ENCODE measurements at places on chromosomes 13 and 19. TPM values are rescaled to one million over a fixed set of nuclear protein-coding genes. Genes with fewer than 3 reads are reported as not detected.

Gene FFAR2
- not detected for total RNA-seq

Gene CABP5
- not detected for total RNA-seq

Gene ZNF793
- total RNA-seq, result 1.8 TPM

Gene ZNF28
- total RNA-seq, result 12.4 TPM

Gene SIGLECL1
- total RNA-seq, result not detected

Gene PLVAP
- not detected for total RNA-seq

Gene PCSK4
- 1.3 TPM for total RNA-seq

Gene ANKRD27
- total RNA-seq, result 33.7 TPM

Gene ANKLE1
- 0.18 TPM for total RNA-seq

Gene DBP
- total RNA-seq, result 6.5 TPM

Gene GAPDHS
- not detected for total RNA-seq

Gene CEACAM1
- total RNA-seq, result not detected

Gene ZFP36
- 1.3 TPM for total RNA-seq

Gene ZNF865
- 0.43 TPM for total RNA-seq

Measured in smooth muscle cell of bladder (primary cell).